ENCODE measurements at places on chromosomes 16 and 17. TPM values are rescaled to one million over a fixed set of nuclear protein-coding genes. Genes with fewer than 3 reads are reported as not detected.
A peak's percentile ranks its signal among the peaks of the same experiment; 100 is the strongest.

DNA sequence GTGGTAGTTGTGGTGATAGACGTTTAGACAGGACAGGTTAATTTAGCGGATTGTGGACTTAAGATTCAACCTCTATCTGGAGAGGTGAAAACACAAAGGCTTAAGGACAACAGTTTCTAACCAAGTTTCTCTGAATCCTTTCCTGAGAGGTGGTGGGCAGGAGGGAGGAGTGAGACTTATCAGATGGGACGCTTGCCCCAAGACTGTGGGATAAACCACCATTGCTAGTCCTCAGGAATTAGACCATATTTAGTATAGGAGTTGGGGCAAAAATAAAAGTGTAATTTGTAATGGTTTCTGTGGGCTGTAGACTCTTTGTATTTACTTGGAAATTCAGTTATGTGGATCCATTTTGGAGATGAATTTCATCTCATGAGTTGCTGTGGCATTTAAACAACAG lies 6.6 kb downstream of the PDP2 start:
- peaks cover 26% of the 10 kb centered on the region for H3K36me3 ChIP-seq
- DNase-seq, result no peak
- peak overlapping the region; percentile 7 for H3K4me3 ChIP-seq
- H3K4me1 ChIP-seq, result peaks cover 11% of the 10 kb centered on the region
- no peak overlapping the region for H3K27ac ChIP-seq
- no peaks in the 10 kb centered on the region for H3K27me3 ChIP-seq

HAS3 gene
- 1.8 TPM for total RNA-seq

- peak overlapping the region; percentile 66 for H3K27ac ChIP-seq
- no peak overlapping the region for H3K4me3 ChIP-seq
- no peaks in the 10 kb centered on the region for H3K4me1 ChIP-seq
- peak; percentile 51 for DNase-seq
Measured at GRCh38 chr17:57810721-57811637, 38.9 kb downstream of the MRPS23 start.

- H3K36me3 ChIP-seq, result no peaks in the 10 kb centered on the region
- H3K4me3 ChIP-seq, result no peak overlapping the region
- H3K27me3 ChIP-seq, result no peaks in the 10 kb centered on the region
Measured at GRCh38 chr17:40005520-40005919, 9.7 kb upstream of the CSF3 start.

DNA sequence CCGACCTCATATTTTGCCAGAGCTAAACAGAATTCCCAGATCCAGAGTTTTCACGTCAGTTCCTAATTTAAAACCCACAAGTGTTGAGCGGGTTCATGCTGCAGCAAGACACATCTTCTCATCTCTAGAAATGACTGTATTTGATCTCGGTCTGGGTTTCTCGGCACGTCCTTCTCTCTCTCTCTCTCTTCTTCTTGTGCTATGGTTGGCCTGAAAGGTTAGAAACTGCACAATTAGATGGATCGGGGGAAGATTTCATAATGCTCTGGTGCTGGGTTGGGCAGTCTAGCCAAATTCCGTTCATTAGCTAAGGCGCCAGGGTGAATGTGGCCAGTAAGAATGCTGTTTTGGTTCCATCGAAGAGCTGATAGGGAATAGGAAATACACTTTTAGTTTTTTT lies 158.9 kb upstream of the NOG start:
- DNase-seq, result no peak
- H3K4me3 ChIP-seq, result no peak overlapping the region
- no peak overlapping the region for H3K27ac ChIP-seq
- no peaks in the 10 kb centered on the region for H3K36me3 ChIP-seq
